ENCODE measurements at places on chromosomes 16 and 17.
A peak's percentile ranks its signal among the peaks of the same experiment; 100 is the strongest.

- DNase-seq, result no peak
Measured at GRCh38 chr16:66408163-66409048, 18.7 kb upstream of the BEAN1 start.

GRCh38 chr16:82011199-82011641 lies at the start of gene SDR42E1:
Gene SDR42E1 (minus strand): TSS chr16:82011470. CDS start chr16:82000858, 10,612 bp downstream.
- peak; percentile 58 for DNase-seq

DNA sequence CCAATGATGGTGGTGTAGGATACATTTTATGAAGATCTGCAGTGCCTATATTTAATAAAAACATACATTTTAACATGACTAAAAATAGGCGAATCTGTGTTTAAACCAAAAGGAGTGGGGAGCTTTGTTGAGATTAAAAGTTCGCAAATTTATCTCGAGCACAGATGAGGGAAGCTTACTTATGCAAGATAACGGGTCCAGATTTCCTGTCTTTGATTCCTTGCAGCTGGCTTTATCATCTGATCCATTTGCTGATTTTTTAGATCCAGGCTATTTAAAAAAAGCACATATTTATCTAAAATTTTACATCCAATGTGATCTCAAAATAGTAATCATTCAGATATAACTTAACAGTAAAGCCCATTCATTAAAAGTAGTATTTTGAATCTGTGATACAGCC lies 57.0 kb upstream of the INTS2 start:
- no peak for DNase-seq

- no peak for DNase-seq
Measured at GRCh38 chr17:76667786-76668453, 24.4 kb upstream of the ST6GALNAC1 start.

DNA sequence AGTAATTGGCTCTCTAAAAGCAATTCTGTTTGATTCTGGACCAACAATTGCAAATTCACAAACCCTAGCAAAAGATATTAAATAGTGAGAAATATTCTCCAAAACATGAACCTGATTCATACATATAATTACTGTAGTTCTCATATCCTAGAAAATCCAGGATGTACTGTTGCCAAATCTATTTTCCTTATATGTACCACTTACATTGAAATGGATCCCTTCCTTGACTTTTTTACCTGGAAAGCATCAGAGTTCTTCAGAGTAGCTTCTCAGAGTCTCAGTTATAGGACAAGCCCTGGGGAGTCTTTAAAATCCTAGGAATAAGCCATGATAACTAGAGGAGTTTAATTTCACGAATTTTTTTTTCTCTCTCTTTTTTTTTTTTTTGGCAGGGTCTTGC lies 16.7 kb downstream of the TMEM92 start:
- DNase-seq, result no peak

DNA sequence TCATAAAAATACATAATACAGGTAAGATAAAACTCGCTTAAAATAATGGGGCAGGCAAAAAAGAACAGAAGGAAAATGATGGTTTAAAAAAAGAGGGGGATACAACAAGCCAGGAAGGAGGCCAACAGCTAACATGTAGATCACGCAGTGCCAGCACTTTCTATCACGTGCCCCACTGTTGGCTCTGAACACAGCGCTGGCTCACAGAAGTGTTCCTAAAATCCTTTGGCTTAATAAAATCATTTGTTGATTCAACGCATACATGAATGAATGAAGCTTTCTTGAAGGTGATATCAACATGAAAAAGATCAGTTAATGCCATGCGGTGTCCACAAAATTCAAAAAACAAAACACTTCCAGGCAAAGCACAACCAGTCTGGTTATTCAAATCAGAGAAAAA lies 8.5 kb downstream of the ITGAE start:
- DNase-seq, result no peak

- DNase-seq, result peak; percentile 21
Measured at GRCh38 chr17:78787444-78787843, 5.4 kb upstream of the CYTH1 start.

- no peak for DNase-seq
Measured at GRCh38 chr17:10842658-10843057, 4.8 kb upstream of the PIRT start.

- DNase-seq, result no peak
Measured at GRCh38 chr17:74082886-74083285, 120.6 kb upstream of the RPL38 start.

DNA sequence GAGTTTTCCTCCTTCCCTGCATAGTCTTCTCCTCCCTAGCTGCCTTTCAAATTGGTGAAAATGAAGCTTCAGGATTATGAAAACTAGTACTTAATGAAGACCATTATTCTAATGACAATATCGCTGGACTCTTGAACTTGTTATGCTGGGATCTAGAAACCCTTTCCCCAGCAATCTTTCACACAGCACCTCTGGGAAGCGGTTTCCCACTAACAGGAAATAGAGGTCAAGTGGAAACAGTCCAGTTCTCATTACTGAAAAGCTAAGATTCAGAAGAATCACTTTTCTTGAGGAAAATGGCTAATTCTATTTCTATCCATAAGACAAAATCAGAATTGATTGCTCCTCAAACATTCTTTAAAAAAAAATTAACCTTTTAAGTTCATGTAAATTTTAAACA lies 2.0 kb upstream of the VEZF1 start:
- DNase-seq, result no peak

- DNase-seq, result no peak
Measured at GRCh38 chr17:58325289-58325726, 3.3 kb downstream of the TSPOAP1 start.

DNA sequence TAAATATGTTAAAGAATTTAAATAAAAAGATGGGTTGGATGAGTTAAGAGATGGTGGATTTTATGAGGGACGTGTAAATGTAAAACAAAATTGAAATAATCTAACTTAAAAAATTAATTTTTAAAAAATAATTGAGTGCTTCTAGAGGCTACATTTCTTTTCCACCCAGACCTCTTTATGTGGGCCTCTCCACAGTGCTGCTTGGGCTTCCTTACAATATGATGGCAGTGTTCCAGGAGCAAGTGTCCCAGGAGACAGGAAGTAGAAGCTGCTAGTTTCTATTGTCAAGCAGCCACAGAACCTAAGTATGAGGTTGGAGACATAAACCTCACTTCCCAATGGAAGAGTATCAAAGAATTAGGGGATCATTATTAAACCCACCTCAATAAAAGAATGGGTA lies 205.7 kb upstream of the CPHXL start:
- no peak for DNase-seq

DNA sequence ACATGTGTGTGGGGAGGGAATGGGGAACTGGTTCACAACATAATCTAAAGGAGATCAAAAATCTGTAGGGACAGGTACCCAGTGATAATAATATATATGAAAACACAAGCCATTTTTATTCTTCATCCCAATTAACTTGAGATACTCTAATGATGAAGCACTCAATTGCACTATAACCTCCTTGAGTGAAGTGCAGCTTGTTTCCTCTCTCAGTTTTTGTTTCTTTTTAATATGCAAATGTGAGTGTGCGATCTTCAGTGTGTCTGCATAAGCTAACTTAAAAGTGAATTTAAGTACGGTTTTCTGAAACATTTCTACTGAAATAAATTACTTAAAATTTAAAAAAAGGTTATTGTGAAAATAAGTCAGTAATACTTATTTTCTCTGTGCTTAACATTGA lies 623.5 kb downstream of the CDH11 start:
- DNase-seq, result no peak

DNA sequence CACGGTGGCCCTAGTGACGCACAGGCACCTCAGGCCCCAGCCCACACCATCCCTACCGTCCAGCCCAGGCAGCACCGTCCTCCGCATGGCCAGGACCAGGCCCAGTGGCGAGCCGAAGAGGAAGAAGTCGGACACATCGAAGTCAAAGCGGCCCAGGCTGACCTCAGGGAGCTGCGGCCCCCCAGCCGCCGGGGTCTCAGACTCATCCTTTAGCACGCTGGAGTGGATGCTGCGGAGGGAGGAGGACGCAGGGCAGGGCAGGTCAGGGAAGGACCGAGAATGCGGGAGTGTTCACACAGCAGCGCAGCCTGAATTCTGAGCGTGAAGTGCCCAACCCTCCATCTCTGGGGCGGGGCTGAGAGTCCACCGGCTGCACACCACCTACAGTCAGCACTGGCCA lies 30.1 kb downstream of the PIMREG start:
- DNase-seq, result no peak

GRCh38 chr17:31495022-31495885 lies 103.8 kb downstream of the RAB11FIP4 start:
- DNase-seq, result no peak

DNA sequence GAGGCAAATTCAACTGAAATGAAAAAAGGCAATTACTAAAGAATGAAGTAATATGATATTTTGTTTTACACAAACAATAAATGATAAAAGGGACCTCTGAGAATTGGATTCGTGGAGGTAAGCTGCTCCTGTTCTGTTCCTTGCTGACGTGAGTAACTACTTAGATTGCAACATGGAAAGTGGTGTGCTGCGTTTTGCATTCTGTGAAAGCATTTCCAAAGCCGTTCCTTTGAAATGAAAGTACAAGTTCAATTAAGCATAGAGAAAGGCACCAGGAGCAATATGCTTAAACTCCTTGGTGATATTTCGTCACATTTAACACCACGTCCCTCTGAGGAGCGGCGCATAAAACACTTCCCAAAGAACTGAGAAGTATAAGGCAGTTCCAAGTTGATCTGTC lies 381.7 kb downstream of the UTP18 start:
- DNase-seq, result no peak

DNA sequence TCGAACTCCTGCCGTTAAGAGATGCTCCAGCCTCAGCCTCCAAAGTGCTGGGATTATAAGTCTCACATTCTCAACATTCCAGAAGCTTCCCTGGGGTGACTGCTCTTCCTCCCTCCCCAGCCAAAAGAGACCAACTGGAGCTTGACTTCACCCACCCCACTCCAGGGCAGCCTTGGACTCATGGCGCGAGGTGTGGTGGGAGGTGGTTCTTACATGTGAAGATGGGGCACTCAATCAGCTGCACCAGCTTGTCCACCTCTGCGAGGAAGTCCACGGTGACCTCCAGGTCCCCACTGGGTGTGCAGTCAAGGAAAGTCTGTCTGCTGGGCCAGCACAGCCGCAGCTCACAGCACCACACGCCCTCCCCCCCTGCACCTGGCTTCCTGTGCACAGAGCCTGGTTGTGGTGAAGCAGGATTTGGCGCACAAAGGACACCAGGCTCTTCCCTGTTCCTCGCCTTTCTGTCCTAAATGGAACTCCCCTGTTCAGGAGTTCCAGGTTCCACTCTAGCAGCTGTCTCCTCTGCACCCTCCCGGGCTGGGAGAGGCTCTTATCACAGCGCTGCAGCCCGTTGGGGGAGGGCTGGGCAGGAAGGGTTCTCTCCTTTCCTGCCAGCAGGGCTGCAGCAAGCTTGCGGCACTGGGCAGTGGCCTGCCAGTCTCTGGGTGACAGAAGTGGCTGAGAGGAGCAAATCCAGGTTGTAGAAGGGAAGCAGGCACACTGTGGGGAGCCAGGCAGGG lies 9.6 kb upstream of the MTSS2 start:
- peak; percentile 42 for DNase-seq

GRCh38 chr16:88817785-88818574 lies 6.3 kb upstream of the APRT start:
- DNase-seq, result no peak

DNA sequence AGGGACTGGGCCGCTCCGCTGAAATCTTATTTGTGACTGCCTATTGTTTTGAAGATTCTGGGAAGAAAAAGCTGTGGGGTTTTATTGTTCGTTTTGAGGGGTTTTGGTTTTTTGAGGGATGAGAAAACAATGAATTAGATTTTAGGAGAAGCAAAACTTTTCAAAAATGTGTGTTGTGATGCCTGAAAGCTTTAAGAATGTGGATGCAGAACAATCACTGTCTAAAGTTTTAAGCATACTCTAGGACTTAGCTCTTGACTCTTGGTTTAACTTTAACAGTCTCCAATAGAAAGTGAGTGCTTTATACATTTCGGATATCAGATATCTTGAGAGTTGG lies 899 bp downstream of the CFAP52 start:
- DNase-seq, result no peak

DNA sequence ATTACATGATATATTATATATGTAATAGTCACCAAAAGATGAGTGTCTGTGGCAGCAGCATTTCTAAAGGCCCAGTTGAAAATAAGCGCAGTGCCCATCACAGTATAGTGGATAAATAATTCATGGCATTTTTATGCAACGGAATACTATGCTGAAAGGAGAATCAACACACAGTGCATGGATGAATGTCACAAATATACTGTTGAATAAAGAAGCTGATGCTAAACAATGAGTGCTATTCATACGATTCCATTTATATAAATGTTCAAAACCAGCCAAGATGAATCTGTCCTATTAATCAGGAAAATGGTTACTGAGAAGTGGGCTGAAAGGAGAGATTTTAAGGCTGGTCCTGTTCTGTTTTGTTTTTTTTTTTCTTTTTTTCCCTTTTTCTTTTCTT lies 61.6 kb downstream of the HSD17B2 start:
- no peak for DNase-seq

GRCh38 chr17:52201767-52202519 lies 43.4 kb upstream of the CA10 start:
- no peak for DNase-seq

DNA sequence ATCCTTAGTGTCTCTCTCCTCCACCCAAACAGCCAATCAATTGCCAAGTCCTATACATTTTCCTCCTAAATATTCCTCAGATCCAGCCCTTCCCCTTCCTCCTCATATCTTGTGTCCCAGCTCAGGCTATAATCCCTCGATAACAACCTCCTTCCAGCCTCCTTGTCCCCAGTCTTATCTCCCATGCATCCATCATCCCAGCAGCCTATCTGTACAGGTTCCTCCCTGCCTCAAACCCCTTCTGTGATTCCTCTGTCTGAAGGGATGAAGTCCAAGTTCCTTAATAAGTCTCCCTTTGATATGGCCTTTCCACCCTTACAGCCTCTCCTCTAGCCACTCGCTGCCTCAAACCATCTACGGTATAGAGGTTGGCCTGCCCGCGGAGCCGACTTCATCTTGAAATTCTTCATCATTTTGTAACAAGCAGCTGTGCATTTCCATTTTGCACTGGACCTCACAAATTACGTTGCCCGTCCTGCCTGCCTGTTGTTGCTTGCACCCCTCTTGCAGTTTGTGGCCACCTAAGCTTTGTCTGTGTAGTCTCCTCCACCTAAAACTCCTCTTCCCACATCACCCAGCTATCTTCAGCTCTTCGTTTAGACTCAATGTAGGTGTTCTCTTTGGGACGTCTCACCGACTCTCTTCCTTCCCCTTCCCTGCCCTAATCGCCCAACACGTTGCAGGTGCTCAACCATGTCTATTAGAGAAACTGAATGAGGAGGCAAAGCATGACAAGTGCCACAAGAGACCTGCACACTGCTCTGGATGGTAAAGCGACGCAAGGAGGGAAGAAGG lies 786 bp upstream of the CDK5RAP3 start:
- no peak for DNase-seq

- DNase-seq, result no peak
Measured at GRCh38 chr17:72771734-72772133, 320.8 kb downstream of the SLC39A11 start.

- DNase-seq, result no peak
Measured at GRCh38 chr17:10702574-10702973, 5.2 kb downstream of the ADPRM start.

DNA sequence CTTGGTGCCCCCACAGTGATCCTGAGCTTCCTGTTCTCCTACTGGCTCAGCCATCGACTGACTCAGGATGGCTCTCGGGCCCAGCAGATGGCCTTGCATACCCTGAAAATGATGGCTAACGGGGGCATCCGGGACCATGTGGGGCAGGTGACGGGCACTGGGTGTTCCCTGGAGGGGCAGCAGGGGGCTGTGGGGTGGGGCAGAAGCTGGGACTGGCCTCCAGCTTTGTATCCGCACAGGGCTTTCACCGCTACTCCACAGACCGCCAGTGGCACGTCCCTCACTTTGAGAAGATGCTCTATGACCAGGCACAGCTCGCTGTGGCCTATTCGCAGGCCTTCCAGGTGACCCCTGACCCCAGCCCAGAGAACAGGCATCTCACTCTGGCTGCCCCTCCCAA lies 3.0 kb downstream of the SPATA20 start:
- DNase-seq, result no peak

Measured in NCI-H510A treated with DMSO at 0.1 percent for 48 hours (cell line).